ENCODE measurements at places on chromosomes 3 and 15.

- DNase-seq: no peak
Measured at GRCh38 chr3:177440456-177441104, 243.3 kb upstream of the TBL1XR1 start.

- DNase-seq: no peak
Measured at GRCh38 chr3:198026620-198027019, 66.6 kb downstream of the LMLN start.

- no peak for DNase-seq
Measured at GRCh38 chr3:145326666-145327065, 834.3 kb downstream of the PLOD2 start.

DNA sequence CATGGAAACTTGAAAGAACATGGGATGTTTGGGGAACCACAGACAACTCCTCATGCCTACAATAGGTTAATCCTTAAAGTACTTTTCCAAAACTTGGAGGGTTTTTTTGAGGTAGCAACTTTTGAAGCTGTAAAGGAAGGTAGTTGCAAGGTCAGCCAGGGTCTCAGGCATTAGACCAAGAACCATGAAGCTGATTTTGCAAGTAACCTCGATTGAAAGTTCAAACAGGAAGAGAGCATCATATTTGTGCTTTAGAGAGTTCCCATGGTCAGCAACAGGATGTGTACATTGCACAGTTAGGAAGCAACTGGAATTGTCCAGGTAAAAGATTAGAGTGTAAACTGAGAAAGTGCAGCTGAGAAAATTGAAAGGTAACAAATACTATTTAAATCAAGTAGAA lies 199.8 kb upstream of the NR2F2 start:
- no peak for DNase-seq

GRCh38 chr15:57591822-57592367 lies at the start of gene MYZAP:
TSS of gene MYZAP (plus strand) at chr15:57591904. CDS start at chr15:57592035, 131 bp downstream.
- peak; percentile 22 for DNase-seq

- no peak for DNase-seq
Measured at GRCh38 chr3:64049136-64049535, 25.8 kb upstream of the PSMD6 start.

Measured in CD4-positive, alpha-beta T cell treated with Interleukin-2 at 100 ng/mL for 4 hours (primary cell).